ENCODE measurements at places on chromosomes 2 and 18.

GRCh38 chr2:178074123-178075005, 1.8 kb upstream of the PDE11A start:
- no peak for DNase-seq

DNA sequence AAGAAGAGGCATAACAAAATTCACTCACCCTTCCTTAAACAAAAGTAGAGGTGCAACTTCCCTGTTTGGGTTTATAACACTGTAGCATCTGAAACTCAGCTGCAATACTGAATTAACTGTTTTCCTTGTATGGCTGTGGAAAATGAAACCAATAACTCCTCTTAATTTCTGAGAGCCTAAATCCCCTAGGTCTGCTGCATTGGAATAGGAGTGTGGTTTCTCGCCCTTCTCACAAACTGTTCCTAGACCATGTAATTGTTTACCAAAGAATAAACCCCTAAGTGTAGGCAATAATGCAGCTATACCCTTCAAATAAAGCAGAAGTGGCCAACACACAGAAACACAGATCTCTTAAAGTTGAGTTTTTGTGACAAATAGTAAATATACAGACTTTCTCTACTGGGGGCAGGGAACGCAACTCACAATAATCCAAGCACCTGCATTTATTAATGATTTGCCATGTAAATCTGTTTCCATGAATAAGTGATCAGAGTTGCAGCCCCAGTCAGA, 52.0 kb downstream of the RASGRP3 start:
- no peak for DNase-seq

- DNase-seq = no peak
These were observed 82.7 kb upstream of the CD302 start for GRCh38 chr2:159880729-159881128.

DNA sequence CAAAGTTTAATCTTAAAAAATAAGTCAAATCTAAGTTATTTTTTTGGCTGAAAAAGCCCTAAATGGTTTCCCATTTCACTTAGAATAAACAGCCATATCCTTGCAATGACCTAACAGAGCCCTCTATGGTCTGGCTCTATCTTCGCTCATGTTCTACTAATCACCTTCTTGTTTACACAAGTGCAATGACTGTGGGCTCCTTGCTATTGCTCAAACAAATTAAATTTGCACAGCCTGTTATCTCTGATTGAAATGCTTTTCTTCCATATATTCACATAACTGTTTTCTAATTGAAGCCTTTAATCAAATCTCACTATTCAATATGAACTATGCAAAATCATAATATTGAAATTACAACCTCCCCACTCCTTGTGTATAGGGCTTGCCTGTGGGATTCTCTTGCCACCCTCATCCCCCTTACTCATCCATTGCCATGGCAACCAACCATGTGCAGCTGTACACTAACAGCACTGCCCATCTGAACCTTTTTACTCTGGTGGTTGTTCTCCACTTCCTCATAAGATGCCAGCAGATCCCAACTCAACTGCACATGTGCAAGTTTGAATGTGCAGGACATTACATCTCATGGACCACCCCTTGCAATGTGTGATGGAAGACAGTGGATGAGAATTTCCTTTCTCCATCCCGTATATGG, 1083.2 kb downstream of the SOCS6 start:
- DNase-seq = no peak

DNA sequence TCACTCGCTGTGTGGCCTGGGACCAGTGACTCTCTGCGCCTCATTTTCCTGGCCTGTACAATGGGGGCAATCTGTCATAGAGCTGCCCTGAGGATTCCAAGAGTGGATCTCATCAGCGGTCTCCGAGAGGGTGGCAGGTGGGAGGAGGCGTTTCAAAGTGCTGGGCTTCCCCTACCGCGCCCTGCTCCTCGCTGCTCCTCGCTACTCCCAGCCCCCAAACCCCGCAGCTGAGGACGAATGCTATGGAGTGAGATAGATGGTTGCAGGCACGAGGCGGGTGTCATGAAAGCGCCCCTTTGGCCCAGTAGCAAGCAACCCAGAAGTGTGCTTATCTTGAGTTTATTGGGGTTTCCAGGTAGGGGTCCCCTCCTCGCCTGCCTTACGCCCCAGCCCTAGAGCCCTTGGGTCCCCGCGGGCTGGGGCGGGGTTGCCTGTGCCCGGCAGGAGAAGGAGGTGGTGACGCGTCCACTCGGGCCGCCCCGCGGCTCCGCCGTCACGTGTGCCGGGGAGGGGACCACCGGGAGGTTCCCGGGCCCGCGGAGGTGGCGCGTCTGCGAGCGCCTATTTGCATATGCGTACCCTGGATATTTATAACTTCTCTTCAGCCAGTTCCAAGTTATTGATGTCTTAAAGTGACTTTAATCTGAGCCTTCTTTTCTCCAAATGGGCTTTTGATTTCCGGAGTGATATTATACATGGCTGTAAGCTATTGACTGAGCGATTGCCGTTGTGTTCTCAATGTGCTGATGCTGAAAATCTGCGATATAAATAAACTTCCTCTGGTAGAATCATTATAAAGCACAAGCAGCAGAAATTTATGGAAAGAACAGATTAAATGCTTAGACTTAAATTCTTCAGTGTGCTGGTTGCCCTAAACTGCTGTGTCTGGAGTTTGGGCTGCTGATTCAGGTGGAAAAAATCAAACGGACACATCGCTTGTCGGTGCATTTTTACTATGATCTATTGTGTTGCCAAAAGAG, 263.7 kb downstream of the ATAD2B start:
- DNase-seq = no peak

GRCh38 chr18:48975817-48976649, 25.3 kb upstream of the SMAD7 start:
- DNase-seq = peak; percentile 41

DNA sequence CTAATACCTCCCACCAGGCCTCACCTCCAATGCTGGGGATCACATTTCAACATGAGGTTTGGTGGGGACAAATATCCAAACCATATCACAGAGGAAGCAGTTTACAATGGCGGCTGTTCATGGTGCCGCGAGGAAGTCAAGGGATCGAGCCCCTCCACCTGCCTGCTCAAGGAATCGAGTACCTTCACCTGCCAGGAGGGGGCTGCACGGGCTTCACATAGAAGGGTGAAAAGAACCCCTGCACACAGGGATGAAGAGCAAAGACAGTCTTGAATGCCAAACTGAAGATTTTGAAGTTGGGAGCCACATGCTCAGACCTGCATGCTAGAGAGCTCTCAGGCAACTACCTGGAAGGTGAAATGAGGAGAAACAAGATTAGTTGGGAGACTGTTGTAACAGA, 110.3 kb downstream of the KCNF1 start:
- DNase-seq = no peak

GRCh38 chr18:33603454-33603853, 25.4 kb downstream of the ASXL3 start:
- no peak for DNase-seq

- DNase-seq = no peak
These were observed 41.8 kb upstream of the HAAO start for GRCh38 chr2:42834161-42834560.

GRCh38 chr2:196242131-196242620, 70.8 kb upstream of the STK17B start:
- DNase-seq = peak; percentile 78

- DNase-seq = no peak
These were observed 61.9 kb downstream of the DTNA start for GRCh38 chr18:34771958-34772357.

- no peak for DNase-seq
These were observed 122.6 kb upstream of the EPAS1 start for GRCh38 chr2:46174345-46175170.

DNA sequence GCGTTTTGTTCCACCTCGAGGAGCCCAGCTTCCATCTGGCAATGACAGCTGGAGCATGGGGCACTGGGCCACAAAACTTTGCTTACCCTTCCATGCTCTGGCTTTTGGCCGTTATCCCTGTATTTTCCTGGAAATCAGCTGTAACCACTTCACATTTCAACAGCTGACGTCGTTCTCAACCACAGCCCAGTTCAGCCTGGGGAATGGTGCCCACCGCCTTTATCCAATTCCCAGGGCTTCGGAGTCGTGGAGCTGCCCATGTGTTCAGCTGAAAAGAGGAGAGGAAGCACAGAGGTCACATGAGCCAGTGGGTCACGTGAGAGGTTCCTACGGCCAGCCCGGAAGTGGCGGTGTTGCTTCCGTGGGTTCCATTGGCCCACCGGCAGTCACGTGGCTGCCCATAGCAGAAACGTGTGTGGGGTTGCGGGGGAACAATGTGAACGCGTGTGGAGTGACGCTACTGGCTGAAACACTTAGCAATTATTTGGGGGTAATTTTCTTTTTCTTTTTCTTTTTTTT, 16.7 kb upstream of the EDAR start:
- no peak for DNase-seq

DNA sequence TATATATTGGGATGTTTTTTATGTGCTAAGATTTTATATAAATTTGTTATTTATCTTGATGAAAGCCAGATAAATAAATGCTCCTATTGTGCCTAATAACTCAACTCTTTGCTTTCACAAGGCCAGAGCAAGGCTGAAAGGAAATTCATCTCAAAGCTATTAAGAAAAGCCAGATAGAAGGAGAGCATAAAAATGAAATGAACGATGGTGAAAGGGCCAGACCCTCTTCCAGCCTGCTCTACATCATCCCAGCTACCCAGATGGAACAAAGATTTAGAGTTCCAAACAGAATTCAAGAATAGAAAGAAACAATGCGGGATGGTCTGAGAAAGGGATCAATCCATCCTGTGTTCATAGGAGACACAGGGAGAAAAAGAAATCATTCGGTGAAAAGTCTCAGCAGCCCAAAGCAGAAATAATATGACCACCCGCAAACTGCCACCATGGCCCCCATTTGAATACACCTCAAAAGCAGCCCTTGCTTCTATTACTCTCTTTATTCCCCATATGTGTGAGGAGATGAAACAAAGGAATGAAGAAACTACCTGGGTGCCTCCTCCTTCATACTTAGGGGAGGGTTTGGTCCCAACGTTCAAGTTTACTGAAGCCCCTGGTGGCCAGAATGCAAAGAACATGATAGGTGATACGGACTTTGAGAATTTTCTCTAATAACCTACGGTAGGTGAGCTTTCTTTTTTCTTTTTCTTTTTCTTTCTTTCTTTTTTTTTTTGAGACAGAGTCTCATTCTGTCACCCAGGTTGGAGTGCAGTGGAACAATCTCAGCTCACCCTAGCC, 110.1 kb upstream of the FBXO11 start:
- no peak for DNase-seq

DNA sequence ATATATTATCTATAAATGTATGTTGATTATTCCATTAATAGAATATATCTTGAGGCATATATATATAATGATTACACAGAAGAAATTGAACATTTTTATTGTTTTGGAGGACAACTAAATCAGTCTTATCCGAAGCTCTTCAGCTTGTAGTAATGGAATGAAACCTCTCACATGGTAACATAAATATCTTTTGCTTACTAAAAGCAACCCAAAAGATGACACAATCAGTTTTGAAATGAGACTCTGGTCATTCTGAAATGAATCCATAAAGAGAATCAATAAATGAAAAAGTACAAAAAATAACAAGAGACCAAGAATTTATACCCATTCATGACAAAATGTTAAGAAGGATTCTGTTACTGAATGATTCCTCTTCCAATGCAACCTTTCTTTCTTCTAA, 110.2 kb downstream of the FIGN start:
- no peak for DNase-seq

DNA sequence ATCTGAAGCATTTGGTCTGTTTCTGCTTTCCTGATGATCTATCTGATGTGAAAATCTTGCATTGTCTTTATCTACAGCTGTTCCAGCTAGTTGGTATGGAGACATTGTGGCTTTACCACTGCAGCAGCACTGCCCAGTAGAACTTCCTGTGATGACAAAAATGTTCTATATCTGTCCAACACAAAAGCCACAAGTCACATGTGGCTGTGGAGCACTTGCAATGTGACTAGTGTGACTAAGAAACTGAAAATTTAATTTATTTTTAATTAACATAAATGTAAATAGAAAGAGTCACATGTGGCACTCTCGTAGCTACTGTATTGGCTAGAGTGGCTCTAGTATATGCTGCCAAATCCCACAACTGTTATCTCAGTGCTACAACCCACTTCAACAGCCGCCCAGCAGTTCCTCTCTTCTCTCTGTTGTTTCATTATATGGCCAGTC, 425.7 kb downstream of the SETBP1 start:
- no peak for DNase-seq

- no peak for DNase-seq
These were observed 437.1 kb downstream of the BCL11A start for GRCh38 chr2:60116161-60116875.

DNA sequence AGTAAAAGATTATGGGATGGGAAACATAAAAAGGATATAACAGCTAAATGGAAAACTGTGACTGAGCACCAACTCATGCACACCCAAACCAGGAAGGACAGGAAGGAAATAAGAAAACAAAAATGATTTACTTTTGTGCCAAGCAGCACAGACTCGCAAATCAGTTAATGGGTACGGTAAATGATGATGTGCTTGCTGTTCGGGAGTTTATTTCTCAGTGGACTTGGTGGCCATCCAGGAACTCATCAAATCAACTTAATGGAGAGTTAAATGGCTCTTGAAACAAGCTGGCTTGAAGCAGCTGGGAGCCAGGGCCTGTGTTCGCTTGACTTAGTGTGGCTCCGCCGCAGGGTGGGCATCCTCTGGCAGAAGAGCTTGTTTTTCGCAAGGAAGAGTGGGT, 36.2 kb downstream of the MTCL1 start:
- DNase-seq = no peak

GRCh38 chr18:79961527-79962291, 2.7 kb upstream of the HSBP1L1 start:
- DNase-seq = no peak

DNA sequence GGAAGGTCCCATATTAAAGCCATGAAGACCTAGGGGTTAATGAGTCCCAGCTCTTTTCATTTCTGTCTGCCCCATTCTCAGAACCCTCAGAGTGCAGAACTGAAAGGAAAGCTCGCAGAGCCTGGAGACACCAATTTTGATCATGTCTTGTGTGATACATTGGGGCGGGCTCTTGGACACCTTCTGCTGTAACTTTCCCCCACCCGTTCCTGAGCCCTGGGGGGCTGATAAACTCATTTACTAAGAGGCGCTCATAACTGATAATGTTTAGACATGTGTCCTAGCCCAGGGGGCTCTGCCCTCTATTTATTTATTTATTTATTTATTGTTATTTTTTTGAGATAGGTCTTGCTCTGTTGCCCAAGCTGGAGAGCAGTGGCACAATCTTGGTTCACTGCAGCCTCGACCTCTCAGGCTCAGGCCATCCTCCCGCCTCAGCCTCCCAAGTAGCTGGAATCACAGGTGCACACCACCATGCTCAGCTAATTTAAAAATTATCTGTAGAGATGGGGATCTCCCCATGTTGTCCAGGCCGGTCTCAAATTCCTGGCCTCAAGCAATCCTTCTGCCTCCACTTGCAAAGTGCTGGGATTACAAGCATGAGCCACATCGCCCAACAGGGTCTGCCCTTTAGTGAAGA, 72.4 kb upstream of the HAAO start:
- no peak for DNase-seq

DNA sequence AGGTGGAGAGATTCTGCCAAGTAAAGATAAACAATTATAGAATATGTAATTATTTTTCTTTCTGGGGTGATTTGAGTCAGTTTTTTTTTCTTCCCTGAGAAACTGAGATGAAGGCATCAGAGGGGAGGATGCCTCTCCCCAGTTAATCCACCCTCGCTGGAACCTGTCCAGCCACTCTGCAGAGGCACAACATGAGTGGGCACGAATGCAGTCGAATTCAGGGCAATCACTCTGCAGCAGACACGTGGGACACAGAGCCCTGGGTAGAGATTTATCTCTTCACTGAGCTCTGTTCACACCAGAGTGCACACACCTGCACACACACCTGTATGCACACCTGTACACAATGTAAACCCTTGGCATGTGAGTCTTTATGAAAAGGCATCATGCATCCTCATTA, 154.2 kb downstream of the DCDC2C start:
- no peak for DNase-seq
